CD4-positive, alpha-beta T cell treated with Interleukin-17A for 4 hours (primary cell): ENCODE measurements at places on chromosomes 5 and 9.

DNA sequence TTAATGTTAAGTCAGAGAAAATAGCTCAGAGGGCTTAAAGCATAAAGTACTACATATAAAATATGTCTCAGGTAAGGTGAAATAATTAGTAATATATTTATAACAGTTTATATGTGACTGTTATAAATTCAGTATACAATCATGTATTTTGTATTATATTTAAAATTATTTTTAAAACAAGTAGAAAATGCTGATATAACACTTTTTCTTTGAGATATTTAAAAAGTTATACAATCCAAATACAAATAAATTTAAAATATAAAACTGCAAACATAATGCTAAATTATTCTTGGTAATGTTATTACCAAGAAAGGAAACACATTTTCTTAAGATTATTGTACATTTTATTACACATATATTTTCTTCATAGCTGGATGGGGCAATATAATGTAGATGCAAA is 539.9 kb upstream of the CDH9 start:
- no peak for DNase-seq

DNA sequence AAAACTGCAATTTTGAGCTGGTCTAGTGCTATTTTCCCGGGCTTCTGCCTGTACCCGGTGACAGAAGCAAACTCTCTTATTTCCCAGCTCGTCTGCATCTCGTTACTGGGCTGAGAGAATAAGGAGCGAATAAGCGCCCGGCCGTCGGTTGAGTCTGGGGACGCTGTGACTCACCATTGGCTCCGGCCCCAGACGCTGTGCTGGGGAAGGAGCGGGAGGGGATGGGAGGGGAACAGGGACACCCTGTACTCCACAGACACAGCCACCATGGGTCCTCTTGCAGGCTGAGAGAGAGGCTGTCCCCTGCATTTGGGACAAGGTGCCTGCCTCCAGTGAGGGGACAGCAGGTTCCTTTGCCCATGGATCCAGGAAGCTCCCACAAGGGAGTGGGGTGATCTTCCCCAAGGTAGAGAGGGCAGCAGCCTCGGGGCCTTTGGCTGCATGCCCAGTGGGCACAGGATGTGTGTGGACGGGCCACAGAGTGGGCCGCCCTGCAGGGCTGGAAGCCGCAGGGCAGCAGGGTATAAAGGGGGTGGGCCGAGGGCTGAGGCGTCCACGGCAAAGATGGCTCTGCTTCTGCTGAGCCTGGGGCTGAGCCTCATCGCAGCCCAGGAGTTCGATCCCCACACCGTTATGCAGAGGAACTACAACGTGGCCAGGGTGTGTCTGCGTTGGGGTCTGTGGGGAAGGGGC is at the start of gene LCN9:
Gene LCN9, plus strand, starts transcription at position 552 of the 693 bp plus-strand sequence. Its CDS starts 13 bp downstream, at position 565.
- DNase-seq: no peak

DNA sequence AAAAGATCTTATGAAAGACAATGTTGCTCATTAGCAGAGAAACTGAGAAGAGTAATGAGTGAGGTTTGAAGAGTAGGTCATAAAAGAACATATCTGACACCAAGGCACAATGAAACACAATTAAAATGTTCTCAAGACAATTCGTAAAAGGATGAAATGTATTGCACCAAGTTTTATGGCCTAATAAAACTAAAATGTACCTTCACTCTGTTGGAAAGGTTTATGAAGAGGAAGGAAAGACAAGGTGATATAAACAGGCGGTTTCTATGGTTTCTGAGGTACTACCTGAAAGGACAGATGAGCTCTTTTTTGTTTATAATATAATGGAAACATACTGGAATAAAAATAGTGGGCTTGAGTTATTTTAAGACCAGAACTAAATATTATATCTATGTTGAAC is 821.3 kb downstream of the TAF11L14 start:
- DNase-seq: no peak

- no peak for DNase-seq
Observed at GRCh38 chr9:128884164-128884563, 2.2 kb downstream of the LRRC8A start.

DNA sequence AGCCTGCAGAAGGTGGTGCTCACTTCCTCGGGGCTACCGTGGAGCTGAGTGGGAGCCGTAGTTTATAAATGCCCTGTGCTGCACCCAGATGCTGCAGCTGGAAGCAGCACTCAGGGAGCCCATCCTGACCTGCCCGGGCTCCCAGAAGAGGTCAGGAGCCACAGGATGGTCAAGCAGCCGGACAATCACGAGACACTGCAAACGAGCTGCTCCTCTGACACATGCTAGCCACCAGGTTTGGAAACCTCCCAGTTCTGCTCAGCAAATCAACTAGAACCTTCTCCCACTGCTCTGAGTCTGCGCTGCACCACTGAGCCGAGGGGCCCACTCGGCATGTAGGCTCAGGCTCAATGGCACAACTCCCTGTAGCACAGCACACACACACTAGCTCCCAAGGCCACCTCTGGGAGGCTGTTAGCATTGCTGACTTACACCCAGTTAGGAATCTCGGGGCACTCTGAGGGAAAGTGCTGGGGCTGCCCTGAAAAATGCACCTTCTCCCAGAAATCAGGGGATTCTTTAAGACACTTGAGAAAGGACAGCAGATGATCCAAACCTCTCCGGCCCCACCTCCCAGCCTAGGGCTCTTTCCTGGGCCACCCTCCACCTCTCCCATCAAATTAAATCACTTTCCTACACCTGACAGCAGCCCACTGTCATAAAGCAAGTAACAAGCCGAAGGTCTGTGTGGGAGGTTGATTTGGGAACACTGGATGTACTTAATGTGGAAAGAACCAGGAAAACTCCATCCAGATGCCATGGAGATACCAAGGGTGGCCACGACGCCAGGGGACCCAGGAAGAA is 59.1 kb downstream of the PSMB7 start:
- DNase-seq: no peak

DNA sequence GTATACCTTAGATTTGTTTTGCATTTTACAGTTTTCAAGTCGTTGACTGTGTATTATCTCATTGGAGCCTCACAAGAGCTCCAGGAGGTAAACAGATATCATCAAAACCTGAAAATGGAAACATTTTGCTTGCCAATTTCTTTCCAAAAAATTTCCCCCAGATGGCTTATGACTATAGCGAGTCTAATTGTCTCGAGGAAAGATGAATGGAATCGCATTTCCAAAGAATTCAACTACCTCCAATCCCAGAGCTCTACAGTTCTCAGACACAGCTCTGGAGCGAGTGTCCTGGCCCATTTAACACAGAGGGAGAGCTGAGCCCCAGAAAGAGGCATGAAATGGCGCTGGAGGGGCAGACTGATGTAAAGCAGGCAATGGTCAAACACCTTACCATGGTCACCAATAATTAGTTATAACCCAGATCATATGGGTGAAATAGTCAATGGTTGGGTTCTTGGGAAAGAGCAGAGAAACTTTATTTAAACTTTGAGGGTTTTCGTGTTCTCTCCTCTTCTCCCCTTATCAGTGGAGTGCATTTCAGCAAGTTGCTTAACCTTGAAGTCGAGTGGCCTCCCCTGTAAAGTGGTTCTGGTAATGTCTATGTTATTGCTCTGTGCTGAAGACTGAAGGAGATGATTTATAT is 168.2 kb downstream of the ZDHHC21 start:
- DNase-seq: no peak

- no peak for DNase-seq
Observed at GRCh38 chr5:157086751-157087359, 22.0 kb downstream of the HAVCR2 start.

GRCh38 chr5:36060420-36060887 is 6.2 kb downstream of the UGT3A2 start:
- DNase-seq: no peak

GRCh38 chr9:34652602-34653000 is 616 bp downstream of the IL11RA start:
- no peak for DNase-seq

GRCh38 chr5:124919076-124919475 is 172.6 kb upstream of the ZNF608 start:
- DNase-seq: no peak

DNA sequence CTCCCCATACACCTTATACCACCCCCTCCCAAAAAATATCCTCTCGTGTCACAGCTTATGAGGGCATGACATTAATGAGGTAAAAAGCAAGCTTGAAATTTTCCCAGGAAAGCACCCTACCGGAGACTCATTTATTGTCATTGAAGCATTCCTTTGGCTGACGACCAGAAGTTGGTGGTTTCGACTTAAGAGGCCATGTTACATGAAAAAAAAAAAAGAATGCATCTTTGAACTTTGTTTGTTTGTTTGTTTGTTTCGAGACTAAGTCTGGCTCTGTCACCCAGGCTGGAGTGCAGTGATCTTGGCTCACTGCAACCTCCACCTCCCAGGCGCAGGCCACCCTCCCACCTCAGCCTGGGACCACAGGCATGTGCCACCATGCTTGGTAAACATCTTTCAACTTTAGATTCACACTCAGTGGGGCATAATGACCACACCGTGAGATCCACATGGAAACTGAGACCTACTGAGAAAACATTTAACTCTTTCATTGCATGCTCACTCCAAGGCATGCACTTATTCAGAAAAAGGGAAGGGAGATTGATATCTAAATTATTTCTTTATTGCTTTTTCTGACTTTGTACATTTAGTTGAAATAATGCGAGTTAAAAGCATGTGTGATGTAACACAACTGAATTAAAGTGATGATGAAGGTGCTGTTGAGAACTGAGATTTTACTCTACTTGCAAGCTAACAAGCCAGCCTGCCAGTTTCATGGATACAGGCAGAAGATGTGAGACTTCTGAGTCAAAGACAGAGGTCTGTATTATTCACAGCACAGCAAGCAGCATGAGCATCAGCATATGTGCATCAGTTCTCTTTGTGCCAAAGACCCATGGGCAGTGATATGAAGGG is 5.1 kb upstream of the RAB14 start:
- DNase-seq: no peak

GRCh38 chr9:5375091-5375490 is 35.4 kb upstream of the RLN1 start:
- peak; percentile 8 for DNase-seq

GRCh38 chr5:52783226-52783959 is 4.3 kb upstream of the ITGA1 start:
- DNase-seq: peak; percentile 35

DNA sequence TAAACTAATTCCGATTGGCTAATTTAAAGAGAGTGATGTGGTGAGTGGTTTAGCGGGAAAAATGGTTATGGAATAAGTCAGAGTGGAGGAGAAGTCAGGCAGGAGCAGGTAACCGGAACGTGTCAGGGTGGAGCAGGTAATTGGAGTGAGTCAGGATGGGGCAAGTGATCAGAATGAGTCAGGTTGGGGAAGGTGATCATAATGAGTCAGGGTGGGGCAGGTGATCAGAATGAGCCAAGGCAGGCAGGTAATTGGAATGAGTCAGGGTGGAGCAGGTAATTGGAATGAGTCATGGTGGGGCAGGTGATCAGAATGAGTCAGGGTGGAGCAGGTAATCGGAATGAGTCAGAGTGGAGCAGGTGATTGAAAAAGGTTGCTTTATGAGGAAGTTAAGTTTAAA is 101.4 kb downstream of the TMEM167A start:
- no peak for DNase-seq

- no peak for DNase-seq
Observed at GRCh38 chr5:74035521-74035937, 409.5 kb downstream of the ARHGEF28 start.

GRCh38 chr5:168802337-168802736 is 223.2 kb upstream of the PANK3 start:
- no peak for DNase-seq

DNA sequence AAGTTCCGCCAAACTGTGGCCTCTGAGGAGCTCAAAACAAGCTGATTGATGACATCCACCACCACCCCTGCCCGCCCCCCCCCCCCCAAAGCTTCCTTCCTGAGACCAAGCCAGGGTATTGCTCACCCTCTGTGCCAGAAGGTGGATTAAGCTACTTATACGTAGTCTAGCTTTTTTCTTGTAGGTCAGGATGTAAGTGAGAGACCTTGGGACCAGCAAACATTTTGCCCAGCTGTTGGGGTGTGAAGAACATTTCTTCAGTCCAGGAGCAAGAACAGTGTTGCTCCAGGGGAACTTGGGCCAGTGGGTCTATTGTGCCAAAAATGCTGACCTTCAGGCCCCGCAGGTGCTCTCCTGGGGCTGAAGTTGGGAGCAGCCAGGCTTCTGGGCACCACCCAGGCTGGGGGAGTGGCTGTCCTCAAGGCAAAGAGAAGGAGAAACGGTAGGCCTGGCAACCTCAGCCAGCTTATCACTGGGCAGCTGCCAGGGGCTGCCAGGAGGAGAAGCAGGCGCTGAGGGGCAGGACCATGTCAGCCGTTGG is 18.0 kb downstream of the NEURL1B start:
- DNase-seq: no peak

DNA sequence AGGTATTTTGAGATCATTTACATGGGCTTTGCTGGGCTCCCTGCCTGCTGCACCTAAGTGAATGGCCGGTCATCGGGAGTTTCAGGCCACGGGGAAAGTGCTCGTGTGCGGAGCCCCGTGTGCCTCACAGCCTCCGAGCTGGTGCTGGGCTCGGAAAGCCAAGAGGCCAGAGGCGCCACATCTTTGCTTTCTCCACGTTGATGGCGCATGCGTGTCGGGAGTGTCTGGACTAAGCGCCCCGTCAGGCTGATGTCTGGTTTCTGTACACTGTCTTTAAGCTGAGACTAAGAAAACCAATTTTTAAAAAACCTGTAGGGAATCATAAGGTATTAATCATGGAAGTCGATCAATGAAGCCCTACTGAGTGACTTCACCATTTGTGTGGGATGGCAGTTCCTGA is 69.1 kb downstream of the OTULIN start:
- DNase-seq: no peak

GRCh38 chr9:125407432-125407973 is 145.9 kb downstream of the GAPVD1 start:
- no peak for DNase-seq

DNA sequence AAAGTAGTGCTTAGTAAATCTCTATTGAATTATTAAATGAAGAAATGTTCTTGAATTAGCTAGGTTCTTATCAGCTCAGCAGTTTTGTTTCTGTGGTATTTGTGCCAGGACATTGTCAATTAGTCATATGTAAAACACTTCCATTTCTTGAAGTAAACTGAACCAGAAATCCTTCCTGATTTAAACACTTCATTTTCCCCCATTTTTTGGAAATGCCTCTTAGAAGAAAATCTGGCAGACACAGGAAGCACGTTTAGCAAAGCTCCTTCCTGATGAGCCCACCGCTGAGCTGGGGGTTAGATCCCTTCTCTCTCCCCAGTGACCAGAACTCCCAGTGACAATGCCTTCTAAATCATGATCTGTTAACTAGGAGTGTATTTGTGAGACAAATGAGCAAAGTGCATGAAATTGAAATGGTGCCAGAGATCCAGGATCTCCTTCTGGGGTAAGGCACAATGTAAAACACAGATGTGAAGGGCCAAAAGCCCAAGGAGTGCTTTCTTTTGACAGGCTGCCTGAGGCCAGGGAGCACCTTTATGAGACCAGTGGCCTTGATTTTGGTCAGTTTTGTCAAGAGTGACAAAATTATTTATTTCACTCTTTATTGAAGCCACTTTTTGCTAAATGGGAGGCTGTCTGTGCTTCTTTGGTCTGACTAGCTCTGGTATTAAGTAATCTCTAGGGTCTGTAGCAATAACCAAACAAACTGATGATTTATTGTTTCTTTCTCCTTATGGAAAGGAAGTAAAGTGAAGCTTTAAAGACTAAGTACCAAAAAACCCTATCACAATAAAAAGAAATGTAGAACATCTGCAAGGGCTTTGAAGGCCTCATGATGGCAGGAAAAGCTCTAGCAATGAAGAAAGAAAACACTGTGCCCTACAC is 25.5 kb upstream of the RUSC2 start:
- DNase-seq: no peak

- DNase-seq: no peak
Observed at GRCh38 chr5:53246042-53246836, 136.7 kb upstream of the MOCS2 start.

- DNase-seq: no peak
Observed at GRCh38 chr9:7342736-7343135, 456.8 kb downstream of the DMAC1 start.
